ENCODE measurements at places on chromosomes 11 and 22. TPM values are rescaled to one million over a fixed set of nuclear protein-coding genes. Genes with fewer than 3 reads are reported as not detected.

DNA sequence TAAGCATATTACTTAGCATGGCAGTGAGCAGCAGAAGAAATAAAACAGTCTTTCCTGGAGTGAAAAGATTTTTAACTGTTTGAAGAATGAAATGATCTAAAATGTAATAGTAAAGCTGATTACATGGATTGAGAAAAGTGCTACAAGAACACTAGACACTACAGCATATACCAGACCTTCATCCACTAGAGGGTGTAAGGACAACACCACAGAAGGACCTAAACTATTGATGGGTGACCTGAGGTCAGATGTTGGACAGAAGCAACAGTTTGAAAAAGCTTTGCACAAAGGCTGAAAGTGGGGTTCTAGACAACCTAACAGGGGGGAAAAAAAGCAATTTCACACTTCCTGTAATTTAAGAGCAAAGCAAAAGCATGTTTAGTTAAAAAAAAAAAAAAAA lies 97.7 kb downstream of the RBFOX2 start:
- DNase-seq: peak; percentile 44

DNA sequence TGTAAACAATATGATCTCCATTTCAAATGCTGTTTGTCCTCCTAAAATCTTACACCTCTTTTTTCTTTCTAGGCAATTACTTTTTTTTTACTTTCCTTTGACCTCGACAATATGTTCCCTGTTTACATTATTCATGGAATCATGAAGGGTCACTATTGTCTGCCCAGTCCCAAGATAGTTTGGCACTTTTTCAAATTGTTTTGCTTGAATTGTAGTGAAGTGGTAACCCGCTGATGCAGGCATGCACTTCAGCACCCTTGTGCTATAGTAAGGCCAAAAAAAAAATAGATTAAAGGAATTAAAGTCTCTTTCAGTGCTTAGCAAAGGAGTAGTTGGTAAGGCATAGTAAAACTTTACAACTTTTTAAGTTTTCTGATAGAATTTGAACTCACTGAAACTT lies 90.9 kb downstream of the PAX6 start:
- no peak for DNase-seq

Gene NUP160
- total RNA-seq: 53.8 TPM

Gene XKR3
- total RNA-seq: not detected

- DNase-seq: no peak
Observed at GRCh38 chr22:30453731-30454510, 17.9 kb downstream of the SEC14L3 start.

Gene SYCE3
- total RNA-seq: not detected

DNA sequence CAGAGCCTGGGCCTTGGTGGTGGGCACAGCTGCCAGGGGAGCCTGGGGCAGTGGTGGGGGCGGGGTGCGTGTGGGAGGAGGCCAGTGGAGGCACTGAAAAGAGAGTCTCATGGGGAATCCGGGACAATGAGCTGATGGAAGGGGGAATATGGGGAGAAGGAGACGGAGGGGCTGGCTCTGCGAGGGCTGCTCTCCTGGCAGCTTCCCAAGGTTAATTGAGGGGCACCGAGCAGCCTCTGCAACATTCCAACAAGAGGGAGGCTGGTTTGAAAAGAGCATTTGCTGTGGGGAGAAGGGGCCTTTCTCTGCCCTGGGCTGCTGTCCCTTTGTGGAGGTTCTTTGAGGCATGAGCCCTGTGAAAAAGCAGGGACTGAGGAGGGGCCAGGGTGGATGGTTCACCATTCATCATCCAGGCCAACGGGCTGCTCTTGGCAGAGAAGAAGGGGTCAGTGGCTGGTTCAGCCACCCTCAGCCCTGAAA lies 9.4 kb upstream of the IGSF9B start:
- DNase-seq: no peak

GRCh38 chr11:371716-372590 lies 2.7 kb downstream of the B4GALNT4 start:
- no peak for DNase-seq

GRCh38 chr22:25451480-25452114 lies 112.9 kb upstream of the GRK3 start:
- no peak for DNase-seq

DNA sequence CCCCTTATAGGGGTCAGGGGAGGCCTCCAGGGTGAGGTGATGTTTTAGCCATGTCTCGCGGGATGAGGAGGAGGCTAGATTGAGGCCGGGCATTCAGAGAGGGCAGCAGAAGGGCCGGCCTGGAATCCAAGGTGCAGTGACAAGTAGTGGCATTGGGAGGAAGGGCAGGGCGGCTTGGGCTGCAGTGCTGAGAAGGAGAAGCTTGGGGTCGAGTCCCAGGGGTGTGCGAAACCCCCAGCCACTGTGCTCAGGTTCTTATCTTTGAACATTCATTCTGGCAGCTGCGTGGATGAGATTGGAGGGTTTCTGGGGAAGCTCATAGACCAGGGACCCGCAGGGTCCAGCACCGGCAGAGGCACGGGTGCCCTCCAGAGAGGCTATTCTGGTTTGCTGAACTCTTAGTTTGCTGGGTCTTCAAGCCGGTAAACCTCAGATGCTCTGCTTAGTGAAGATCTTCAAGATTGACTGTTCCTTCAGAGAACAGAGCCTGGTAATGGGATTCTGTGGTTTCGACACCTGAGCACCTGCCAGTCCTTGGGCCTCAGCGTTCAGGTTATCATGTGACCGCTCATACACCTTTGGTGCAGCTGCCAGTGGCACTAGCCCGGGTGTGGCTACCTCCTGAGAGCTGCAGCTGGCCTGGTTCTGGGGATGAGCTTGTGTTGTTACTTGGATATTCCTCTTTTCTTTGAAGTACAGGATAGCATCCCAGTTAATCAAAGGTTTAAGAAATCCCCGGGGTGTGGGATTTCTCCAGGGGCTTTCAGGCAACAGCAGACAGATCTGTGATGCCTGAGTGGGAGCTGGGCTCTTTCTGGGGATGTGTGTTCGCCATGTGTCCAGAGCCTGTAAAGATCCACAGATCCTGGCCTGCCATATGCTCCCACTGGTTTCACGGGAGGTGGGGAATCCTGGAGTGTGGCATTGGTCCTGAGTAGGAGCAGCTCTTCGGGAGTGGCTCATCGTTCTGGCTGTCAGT lies 152.8 kb downstream of the TBC1D22A start:
- DNase-seq: no peak

Gene OVOL1
- 14.7 TPM for total RNA-seq

- DNase-seq: no peak
Observed at GRCh38 chr22:25923914-25924313, 181.9 kb downstream of the MYO18B start.

- no peak for DNase-seq
Observed at GRCh38 chr11:95522874-95523273, 266.7 kb downstream of the FAM76B start.

DNA sequence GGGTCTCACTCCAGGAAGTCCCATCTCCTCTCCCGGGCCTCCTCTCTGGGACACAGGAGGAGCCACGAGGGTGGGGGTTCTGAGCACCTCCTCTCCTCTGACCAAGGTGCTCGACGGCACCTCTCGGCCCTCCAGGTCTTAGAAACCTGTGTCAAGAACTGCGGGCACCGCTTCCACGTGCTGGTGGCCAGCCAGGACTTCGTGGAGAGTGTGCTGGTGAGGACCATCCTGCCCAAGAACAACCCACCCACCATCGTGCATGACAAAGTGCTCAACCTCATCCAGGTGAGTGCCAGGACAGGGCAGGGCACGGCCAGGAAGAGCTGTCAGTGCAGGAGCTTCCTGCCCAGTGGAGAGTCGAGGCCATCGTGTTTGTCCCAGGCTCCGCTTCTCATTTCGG lies 23.2 kb downstream of the TOM1 start:
- no peak for DNase-seq

Gene MSANTD4
- 15.7 TPM for total RNA-seq

GRCh38 chr22:39300186-39300830 lies 19.1 kb downstream of the RPL3 start:
- no peak for DNase-seq

Gene TSKU
- 21.9 TPM for total RNA-seq

- DNase-seq: no peak
Observed at GRCh38 chr11:121927097-121927785, 188.8 kb downstream of the BLID start.

DNA sequence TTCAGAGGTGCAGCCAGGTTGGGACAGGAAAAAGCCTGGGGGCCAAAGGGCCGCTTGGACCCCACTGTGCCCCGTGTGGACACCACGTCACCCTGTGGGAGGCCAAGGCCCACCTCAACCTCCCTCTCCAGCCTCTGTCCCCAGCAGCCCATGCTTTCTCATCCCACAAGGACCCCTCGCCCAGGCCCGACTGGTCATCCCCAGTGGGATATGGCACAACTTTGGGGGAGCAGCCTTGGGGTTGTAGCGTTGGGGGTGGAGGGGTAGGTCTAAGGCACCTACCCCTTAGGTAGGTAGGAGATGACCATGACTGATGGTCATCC lies 44.0 kb downstream of the IGF2 start:
- no peak for DNase-seq

Gene CHADL
- total RNA-seq: 0.47 TPM

GRCh38 chr22:30460147-30460546 lies 11.7 kb downstream of the SEC14L3 start:
- DNase-seq: no peak

Gene OR5A1
- total RNA-seq: not detected

Gene APOBEC3H
- total RNA-seq: 1.8 TPM

Gene ZC3H12C
- 10.2 TPM for total RNA-seq

Gene CTSF
- 0.34 TPM for total RNA-seq

- DNase-seq: peak; percentile 32
Observed at GRCh38 chr11:47348859-47349258, 3.6 kb downstream of the MYBPC3 start.

DNA sequence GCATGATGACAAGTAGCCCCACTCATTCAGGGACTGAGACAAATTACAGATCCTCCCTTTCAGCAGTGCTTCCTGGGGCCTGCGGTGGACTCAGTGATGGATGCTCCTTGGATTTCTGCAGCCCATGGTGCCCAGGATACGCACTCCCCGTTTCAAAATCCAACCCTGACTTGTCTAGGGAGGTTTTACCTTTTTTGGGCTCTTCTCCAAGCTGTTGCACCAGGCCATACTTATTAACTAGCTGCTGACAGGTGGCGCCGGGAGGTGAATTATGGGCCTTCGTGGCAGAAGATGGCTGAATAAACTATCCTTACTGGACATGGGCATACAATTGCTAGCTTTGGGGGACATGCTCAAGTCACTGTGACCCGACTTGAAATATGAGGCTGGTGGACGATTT lies 324.3 kb upstream of the SYN3 start:
- no peak for DNase-seq

DNA sequence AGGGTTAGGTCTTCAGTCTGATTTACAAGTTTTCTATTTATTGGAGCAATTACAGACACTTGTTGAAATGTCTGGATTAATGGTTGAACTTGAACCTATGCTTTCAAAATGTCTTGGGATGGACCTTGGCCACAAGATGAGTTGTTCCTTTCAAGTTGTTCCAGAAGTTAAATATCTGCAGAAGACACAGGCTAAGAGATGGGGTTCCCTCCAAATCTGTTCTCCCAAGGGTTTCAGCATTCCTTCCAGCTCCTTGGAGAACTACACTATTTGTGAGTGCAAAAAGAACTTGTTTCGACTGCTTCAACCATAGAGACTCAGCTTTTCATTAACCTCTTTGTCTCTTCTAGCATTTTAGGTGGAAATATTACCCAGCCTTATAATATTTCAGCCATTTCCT lies 189.0 kb upstream of the BLID start:
- DNase-seq: no peak

DNA sequence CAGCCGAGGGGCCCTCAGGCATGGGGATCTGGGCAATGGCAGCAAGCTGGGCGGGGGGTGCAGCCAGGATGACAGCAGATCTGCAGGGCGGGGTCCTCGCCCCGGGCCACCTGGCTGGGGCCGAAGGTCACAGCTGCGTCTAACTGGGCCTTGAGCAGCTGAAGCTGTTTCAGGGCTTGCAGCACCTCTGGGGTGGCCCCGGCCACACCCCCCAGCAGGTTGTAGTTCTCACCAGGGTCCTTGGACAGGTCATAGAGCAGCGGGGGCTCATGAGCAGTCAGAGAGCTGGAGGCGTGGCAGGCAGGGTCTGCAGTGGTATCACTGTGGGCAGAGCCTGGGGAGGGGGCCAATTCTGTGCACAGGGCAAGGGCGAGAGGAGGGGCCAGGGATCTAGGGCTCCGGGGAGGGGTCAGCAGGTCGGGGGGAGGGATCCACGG lies 2.8 kb downstream of the ARSA start:
- DNase-seq: no peak

Gene INPP5J
- 8.9 TPM for total RNA-seq

Gene CDHR5
- total RNA-seq: not detected

DNA sequence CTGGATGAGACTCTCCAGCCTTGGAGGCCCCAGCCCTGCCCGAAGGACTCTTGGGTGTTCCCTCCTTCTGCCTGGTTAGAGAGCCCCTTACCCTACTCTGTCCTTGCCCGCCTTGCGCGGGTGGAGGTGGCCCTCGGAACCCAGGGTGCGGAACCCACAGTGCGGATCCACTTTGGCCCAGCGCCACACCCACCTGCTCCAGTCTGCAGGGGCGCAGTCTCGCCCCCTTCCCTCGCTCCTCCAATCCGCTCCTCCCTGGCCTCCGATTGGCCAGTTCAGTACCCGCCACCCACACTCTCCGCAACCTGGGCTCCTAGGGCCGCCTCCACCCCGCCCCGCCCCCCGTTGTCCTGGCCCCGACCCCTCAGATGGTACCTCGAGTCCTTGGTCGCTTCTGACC lies 2.4 kb downstream of the CAPN1 start:
- DNase-seq: no peak

- DNase-seq: no peak
Observed at GRCh38 chr22:22717664-22718063, 73.2 kb downstream of the GGTLC2 start.

- no peak for DNase-seq
Observed at GRCh38 chr11:74546752-74547151, 45.6 kb upstream of the POLD3 start.

DNA sequence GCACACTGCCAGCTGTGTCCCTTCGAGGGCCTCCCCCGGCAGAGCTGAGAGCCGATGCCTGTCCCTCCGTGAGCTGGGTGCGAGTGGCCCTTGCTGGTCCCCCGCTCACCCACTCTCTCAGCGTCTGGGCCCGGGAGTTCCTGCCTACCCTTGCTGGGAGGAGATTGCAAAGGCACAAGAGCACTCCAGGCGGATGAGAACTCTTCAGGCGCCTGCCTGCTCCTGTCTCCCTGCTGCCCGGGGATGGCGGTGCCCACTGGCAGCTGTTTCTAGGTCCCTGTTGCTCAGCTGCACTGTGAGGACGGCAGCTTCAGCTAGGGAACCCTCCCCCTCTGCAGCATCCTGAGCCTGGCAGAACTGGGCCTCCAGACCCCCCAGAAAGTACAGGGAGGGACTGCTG lies 61.1 kb downstream of the FLRT1 start:
- no peak for DNase-seq

- DNase-seq: no peak
Observed at GRCh38 chr11:125062931-125063428, at the start of gene SLC37A2. TSS of gene SLC37A2 (plus strand) at chr11:125063305. CDS start at chr11:125063368, 63 bp downstream.

- DNase-seq: no peak
Observed at GRCh38 chr11:29485641-29486040, 531.2 kb downstream of the KCNA4 start.

DNA sequence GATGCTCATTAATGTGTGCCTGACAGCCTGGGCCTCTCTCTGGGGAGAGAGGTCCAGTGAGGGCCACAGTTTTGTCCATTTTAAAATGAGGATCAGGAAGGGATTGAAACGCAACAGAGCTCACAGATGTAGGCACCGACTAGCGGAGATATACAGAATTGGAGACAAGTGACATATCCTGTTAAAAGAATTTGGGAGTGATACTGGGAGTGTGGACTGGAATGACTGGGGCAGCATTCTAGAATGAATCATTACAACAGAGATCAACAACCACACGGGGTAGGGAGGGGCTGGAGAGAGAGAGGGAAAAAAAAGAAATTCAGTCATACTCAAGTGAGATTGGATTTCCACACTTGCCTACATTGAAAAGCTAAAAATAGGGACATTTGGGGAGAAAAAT lies 2.5 kb upstream of the NCAM1 start:
- no peak for DNase-seq

- no peak for DNase-seq
Observed at GRCh38 chr11:122803716-122804115, 34.6 kb upstream of the CRTAM start.
